Naive B cell (primary cell): ENCODE measurements at places on chromosomes 13 and 19.

DNA sequence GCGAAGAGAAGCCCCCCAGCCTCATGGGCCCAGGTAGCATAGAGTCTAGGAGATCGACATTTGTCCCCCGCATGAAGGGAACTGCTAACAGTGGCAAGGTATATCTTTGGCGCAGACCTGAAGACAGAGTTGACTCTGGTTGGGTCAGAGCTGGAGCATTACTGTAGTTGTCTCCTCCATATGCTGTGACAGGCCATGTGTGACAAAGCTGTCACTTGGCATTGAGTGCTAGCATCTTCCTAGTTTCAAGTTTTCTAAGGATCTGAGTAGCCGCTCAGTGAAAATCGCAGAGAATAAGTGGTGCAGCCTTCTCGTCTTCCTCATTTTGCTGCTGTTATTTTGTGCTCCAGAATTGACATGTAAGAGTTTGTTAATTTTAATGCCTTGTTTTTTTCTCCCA lies 189.4 kb upstream of the RNF113B start:
- no peak for DNase-seq

- DNase-seq = no peak
Observed at GRCh38 chr13:114258589-114258988, 22.8 kb upstream of the UPF3A start.

GRCh38 chr19:10646456-10647159 lies 7.5 kb upstream of the ILF3 start:
- no peak for DNase-seq

GRCh38 chr19:10946958-10947657 lies 13.7 kb upstream of the SMARCA4 start:
- DNase-seq = no peak

DNA sequence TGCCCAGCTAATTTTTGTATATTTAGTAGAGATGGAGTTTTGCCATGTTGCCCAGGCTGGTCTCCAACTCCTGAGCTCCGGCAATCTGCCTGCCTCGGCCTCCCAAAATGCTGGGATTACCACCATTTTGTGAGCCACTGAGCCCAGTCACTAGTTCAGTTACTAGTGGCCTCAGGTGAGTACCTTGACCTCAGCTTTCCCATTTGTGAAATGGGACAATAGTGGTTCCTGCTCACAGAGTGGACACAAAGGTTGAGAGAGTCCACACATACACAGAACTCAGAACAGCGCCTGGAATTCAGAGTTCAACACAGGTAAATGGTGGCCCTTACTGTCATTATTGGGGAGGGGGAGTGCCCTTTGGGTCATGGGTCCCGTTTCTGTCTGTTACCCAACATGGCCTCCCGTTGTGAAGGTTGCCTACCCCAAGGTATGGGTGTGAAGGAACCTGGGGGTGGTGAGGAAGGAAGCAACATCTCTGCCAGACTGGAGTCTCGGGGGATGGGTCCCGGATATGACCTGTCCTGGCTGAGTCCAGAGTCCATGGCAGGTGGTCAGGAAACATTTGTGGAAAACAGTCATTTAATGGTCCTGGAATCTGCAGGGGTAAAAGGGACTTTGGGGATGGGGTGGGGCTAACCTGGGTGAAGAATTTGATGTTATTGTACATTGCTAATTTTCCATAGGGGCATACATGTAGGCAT lies 11.7 kb upstream of the IRGC start:
- DNase-seq = no peak

- no peak for DNase-seq
Observed at GRCh38 chr19:35555301-35556005, 8.0 kb downstream of the ATP4A start.

DNA sequence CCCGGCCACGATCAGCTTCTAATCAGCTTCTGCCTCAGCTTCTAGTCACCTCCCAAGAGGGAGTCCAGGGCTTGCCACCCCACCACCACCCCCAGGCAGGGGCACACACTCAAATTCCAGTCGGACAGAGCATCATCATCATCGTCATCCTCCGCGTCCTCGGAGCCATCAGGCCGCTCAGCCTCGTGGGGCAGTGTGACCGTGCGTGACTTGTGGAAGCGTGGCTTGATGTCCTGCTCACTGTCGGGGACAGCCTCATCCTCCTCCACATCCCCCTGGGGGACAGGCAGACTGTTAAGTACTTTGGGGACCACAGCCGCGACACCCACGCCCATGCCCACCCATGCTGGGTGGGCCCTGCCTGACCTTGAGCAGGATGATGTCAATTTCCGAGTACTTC lies 12.5 kb downstream of the TNPO2 start:
- DNase-seq = no peak
